ENCODE measurements at places on chromosomes 2 and 18.

GRCh38 chr2:30402441-30403182 is 44.4 kb upstream of the LCLAT1 start:
- DNase-seq, result no peak

GRCh38 chr2:44143701-44144100 is 25.0 kb upstream of the PPM1B start:
- DNase-seq, result no peak

- DNase-seq, result peak; percentile 5
Observed at GRCh38 chr2:81235601-81236000, 931.0 kb upstream of the LRRTM1 start.

DNA sequence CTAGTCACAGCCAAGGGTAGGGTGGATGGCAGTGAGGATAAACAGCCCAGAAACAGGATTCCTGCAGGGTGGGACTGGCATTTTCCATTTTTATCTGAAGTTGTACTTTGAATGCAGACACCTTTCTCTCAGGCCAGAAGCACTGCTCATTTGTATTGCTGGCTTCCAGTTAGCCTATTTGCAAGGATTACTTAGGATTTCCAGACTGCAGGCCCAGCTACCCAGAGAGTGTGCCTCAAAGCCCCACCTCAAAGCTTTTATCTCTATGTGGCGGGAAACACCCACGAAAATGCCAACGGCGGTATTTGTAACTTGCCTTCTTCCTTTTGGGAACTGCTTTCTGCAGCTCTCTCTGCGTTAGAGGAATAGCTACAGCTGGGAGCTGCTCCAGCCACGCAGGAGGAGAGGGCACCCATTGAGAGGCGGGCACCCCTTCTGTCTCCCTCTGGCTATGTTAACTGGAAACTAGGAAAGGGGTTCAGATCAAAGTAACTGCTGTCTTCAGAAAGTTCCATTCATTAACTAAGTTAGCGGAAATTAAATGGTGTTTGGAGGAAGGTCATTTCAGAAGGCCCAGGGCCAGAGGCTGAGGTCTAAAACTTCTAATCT is 144.9 kb downstream of the TGIF1 start:
- peak; percentile 60 for DNase-seq

GRCh38 chr2:187397886-187398285 is 50.2 kb downstream of the CALCRL start:
- DNase-seq, result no peak

DNA sequence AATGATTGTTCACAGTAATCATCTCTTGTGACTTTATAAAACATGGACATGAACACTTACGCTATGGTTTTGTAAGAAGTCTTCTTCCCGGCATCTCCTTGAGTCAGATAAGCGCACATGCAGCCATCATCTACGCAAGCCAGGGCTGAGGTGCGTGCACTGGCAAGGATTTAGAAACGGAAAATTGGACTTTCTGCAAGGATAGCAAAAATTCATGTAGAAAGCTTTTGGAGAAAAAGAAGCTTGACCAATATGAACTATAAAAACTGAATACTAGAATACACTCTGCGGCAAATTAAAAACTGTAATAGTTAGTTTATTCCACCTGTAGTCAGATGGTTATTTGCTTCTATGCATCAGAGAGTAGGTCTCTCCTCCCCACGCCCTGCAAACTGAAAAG is 6.3 kb downstream of the NMS start:
- DNase-seq, result no peak

GRCh38 chr2:44680983-44681531 is 260.4 kb upstream of the SIX3 start:
- peak; percentile 58 for DNase-seq

DNA sequence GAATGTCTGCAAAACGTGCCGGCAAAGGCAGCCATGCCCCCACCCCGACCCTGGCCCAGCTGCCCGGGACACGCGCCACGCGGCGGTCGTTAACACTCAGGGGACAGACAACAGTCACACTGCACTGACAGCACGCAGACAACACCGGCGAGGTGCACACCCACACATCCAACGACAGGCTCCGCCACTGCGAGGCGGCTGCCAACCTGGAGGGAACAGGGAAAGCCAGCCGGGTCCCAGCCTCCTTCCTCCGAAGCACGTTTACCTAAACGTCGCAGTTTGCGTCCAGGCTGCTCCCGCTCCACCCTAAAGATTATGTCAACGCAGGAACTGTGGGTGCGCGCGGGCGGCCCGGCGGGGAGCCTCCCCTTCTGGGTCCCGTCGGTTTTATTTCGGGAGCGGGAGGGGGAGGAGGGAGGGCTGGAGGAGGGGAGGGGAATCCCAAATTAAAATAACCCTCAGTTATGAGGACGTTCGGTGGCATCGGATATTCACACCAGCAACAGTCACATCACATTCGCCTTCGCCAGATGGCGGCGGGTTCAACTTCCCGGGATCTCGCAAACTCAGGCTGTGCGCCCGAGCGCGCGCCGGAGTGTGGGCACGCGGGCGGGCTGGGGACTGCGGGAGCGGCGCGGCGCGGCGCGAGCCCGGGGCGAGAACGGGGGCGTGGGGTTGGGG is 644 bp downstream of the PTGR3 start:
- peak; percentile 58 for DNase-seq

- no peak for DNase-seq
Observed at GRCh38 chr2:145066856-145067548, 547.1 kb upstream of the ZEB2 start.

DNA sequence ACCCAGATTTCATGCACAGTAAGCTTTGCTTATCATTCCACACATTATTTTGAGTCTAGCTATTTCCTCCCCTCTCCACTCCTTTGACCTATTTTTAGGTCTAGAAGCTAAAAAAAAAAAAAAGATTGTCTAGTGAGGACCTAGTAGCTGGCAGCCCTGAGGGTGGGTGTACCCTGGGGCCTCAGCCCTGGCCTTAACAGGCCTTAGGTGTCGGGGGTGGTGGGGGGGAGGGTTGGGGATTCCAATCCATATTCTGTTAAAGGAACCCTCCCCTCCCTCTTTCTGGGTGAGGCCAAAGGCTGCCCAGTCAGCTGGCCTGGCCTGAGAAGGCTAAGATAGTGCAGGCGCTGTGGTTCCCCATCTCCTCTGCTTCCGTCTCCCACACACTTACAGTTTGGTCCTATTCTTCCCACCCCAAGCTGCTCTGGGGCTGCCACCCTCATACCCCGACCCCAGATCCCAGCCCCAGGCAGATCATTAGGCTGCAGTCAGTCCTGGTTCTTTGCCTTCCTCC is 65.5 kb upstream of the HK2 start:
- DNase-seq, result no peak

GRCh38 chr2:150127346-150127990 is 360.0 kb downstream of the RND3 start:
- DNase-seq, result no peak
